ENCODE measurements at places on chromosomes 11 and 22. TPM values are rescaled to one million over a fixed set of nuclear protein-coding genes. Genes with fewer than 3 reads are reported as not detected.

KCNJ11 gene
- total RNA-seq: not detected

TSPAN32 gene
- not detected for total RNA-seq

STK33 gene
- total RNA-seq: 1.1 TPM

NLRP10 gene
- 0.08 TPM for total RNA-seq

BIRC3 gene
- total RNA-seq: 2.6 TPM

FAR1 gene
- 39.9 TPM for total RNA-seq

NRIP3 gene
- 1.7 TPM for total RNA-seq

KRTAP5-7 gene
- total RNA-seq: not detected

CASP5 gene
- not detected for total RNA-seq

LMO1 gene
- not detected for total RNA-seq

IZUMO1R gene
- not detected for total RNA-seq

MMP12 gene
- not detected for total RNA-seq

OR5A1 gene
- not detected for total RNA-seq

CNGA4 gene
- not detected for total RNA-seq

CASP4 gene
- 167 TPM for total RNA-seq

UFD1 gene
- total RNA-seq: 39.7 TPM

MYEOV gene
- not detected for total RNA-seq

FERMT3 gene
- 0.91 TPM for total RNA-seq

DDI1 gene
- total RNA-seq: not detected

TENM4 gene
- 9.4 TPM for total RNA-seq

PTGDR2 gene
- not detected for total RNA-seq

PAAF1 gene
- total RNA-seq: 19.6 TPM

LRP4 gene
- total RNA-seq: 9.6 TPM

SLC22A8 gene
- not detected for total RNA-seq

GALNT18 gene
- total RNA-seq: 35.5 TPM

All from hair follicular keratinocyte (primary cell).